ENCODE measurements at places on chromosomes 7 and 10.

- no peak for DNase-seq
These were observed 2.3 kb downstream of the DNTT start for GRCh38 chr10:96306516-96306915.

- no peak for DNase-seq
These were observed 215.7 kb upstream of the INHBA start for GRCh38 chr7:41918597-41918996.

GRCh38 chr7:52323202-52323746, 712.2 kb upstream of the POM121L12 start:
- no peak for DNase-seq

DNA sequence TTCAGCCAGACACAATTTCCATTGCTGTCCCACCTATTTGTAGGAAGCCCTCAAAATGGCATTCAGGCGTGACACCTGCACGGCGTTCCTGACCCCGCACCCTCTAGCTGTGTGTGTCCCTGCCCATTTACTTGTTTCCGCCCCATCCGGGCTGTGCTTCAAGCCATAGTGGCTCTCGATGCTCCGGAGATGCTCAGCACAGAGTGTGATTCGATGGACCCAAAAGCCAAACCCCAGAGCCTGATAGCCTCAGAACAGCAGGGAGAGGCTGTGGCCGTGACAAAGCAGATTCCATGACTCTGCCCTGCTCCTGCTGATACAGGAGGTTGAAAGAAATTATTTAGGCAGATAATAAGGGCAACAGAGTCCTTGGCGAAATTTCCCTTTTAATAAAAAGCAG, 13.4 kb downstream of the BUD31 start:
- no peak for DNase-seq

GRCh38 chr10:8800426-8800825, 745.9 kb downstream of the GATA3 start:
- no peak for DNase-seq

GRCh38 chr10:78866731-78867554, 201.8 kb upstream of the ZMIZ1 start:
- DNase-seq: no peak

All from stimulated activated CD8-positive, alpha-beta memory T cell treated with anti-CD3 and anti-CD28 coated beads, Interleukin-4, amount 100 ng/mL, for 4 hours (primary cell).